ENCODE measurements at places on chromosomes 1 and 21. TPM values are rescaled to one million over a fixed set of nuclear protein-coding genes. Genes with fewer than 3 reads are reported as not detected.

GRCh38 chr1:85397490-85398032 is 67.4 kb downstream of the DDAH1 start:
- DNase-seq = no peak

GRCh38 chr1:224852901-224853568 is 76.4 kb upstream of the DNAH14 start:
- peak; percentile 53 for DNase-seq

GRCh38 chr1:19199969-19200604 is 10.0 kb downstream of the UBR4 start:
- DNase-seq = no peak

- no peak for DNase-seq
Observed at GRCh38 chr1:246219508-246220030, 287.5 kb downstream of the SMYD3 start.

PHF13 gene
- total RNA-seq = 18.0 TPM

ASH1L gene
- 23.0 TPM for total RNA-seq

CASQ2 gene
- total RNA-seq = not detected

Data from SJSA1 (cell line).